IPS DF 6.9 (cell line): ENCODE measurements at places on chromosomes 5 and 9.
A peak's percentile ranks its signal among the peaks of the same experiment; 100 is the strongest.

DNA sequence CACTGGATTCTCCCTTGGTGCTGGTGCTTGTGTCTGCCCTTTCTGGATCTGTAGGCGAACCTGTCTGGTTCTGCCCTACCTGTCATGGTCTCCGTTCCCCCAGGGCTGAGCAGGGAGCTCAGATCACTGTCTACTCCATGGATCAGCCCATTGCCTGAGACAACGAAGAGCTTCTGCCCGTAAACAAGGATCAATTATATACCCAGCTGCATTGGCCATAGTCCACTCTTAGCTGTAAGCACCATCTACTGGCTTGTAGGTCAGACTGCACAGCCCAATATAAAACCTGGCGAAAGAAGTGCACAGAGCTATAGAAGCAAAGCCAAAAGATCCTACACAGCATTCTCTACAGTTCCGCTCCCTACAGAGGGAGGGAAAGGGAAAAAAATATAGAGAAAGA is 181.5 kb upstream of the RPS23 start:
- no peak for DNase-seq

DNA sequence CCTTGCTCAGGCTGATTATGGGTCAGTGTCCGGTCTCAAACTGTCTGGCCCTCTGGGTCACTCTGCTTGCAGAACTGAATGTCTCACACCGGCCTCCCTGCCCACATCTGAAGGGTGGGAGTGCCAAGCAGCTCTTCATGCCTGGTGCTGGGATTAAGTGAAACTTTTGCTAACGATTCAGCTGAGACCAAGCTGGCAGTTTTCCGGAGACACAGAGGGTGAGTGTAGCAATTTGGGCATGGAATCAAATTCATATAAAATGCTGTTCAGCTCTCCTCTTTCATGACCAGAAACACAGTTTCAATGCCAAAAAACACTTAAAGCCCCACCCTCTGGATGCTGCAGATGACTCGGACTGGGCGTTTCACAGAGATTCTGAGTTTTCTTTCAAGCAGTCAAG is 207.5 kb downstream of the NXNL2 start:
- no peak for DNase-seq

GRCh38 chr5:55387865-55388264 is 80.1 kb downstream of the MTREX start:
- no peak for DNase-seq

GRCh38 chr5:148912714-148913398 is 86.4 kb downstream of the ADRB2 start:
- peak; percentile 45 for DNase-seq

GRCh38 chr9:35842020-35842745 is 13.2 kb downstream of the TMEM8B start:
- no peak for DNase-seq

- no peak for DNase-seq
Observed at GRCh38 chr9:93436655-93437407, 14.7 kb upstream of the FAM120A start.

DNA sequence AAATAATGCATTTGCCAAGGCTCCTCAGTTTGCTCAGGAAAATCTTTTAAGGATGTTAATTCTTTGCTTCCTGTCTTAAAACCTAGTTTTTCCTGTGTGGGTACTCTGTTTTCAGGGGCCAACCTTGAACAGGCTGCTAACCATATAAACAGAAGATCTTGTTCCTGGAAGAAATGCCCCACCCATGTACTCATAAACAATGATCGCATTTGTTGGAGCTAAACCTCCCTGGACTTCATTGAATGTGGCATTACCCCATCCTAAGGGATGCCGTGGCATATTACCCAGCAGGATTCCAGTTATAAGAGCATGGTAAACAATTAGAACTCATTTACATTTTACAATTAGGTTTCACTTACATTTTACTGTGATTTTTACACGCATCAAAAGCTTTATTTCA is 436.0 kb downstream of the ZNF608 start:
- DNase-seq, result no peak
